ENCODE measurements at places on chromosomes 1 and 21. TPM values are rescaled to one million over a fixed set of nuclear protein-coding genes. Genes with fewer than 3 reads are reported as not detected.

The PCNT gene
- 36.3 TPM for total RNA-seq

The THEM5 gene
- total RNA-seq, result not detected

The SPRR3 gene
- total RNA-seq, result not detected

The NTMT2 gene
- 5.7 TPM for total RNA-seq
